RCC 7860 (cell line): ENCODE measurements at places on chromosomes 3 and 15.

GRCh38 chr3:39541917-39542329 is 74.4 kb downstream of the MOBP start:
- no peak for DNase-seq

- no peak for DNase-seq
Observed at GRCh38 chr15:47663101-47663500, 54.2 kb upstream of the SEMA6D start.

- DNase-seq = no peak
Observed at GRCh38 chr3:183156266-183156665, 6.3 kb downstream of the LAMP3 start.

- no peak for DNase-seq
Observed at GRCh38 chr3:12445523-12446240, 38.6 kb upstream of the TSEN2 start.

- DNase-seq = no peak
Observed at GRCh38 chr3:40108643-40109042, 200.9 kb upstream of the EIF1B start.

- DNase-seq = no peak
Observed at GRCh38 chr15:101171954-101172353, 79.9 kb downstream of the CHSY1 start.

DNA sequence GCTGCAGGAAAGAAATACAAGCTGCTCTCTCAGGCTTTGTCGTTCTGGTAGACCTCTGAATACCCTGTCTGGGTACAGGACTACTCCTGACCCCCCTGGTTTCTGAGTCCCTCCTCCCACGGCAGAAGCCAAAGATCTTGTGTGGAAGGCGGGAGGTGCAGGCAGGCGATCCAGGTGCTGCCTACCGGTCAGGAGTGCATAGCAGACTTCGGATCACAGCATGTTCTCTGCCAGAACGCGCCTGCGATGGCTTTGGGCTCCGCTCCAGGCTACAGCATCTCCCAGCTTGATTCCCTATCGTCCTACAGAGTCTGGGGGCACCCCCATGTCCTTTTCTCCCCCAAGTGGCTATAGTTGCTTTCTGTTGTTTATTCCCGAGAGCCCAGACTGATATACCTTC is 2.5 kb upstream of the CFAP100 start:
- no peak for DNase-seq

- no peak for DNase-seq
Observed at GRCh38 chr3:140438736-140439470, 239.0 kb upstream of the TRIM42 start.

GRCh38 chr3:111106993-111107661 is 35.5 kb downstream of the NECTIN3 start:
- DNase-seq = no peak

GRCh38 chr15:77739591-77740378 is 107.1 kb upstream of the LINGO1 start:
- no peak for DNase-seq

- no peak for DNase-seq
Observed at GRCh38 chr3:11206316-11206715, 52.0 kb downstream of the HRH1 start.

DNA sequence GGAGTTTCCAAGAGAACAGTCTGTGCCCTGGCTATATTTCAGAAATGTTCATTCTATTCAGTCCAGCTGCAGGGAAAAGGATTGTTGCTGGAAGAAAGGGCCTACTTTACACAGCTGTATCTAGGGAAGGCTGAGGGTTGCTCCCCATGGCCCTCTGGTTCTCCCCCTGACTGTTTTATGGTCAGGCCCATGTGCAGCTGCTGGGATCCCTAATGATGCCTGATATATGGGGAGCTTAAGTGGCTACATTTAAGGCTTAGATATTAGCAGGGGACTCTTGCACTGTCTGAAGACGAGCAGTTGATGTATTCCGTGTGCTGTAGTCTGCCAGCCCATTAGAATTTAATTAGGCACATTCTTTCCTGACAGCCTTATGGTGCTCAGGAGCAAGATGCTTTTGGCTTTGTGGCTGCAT is 72.0 kb downstream of the FAM43A start:
- DNase-seq = no peak

GRCh38 chr15:71506946-71507345 is 303.4 kb upstream of the NR2E3 start:
- no peak for DNase-seq

DNA sequence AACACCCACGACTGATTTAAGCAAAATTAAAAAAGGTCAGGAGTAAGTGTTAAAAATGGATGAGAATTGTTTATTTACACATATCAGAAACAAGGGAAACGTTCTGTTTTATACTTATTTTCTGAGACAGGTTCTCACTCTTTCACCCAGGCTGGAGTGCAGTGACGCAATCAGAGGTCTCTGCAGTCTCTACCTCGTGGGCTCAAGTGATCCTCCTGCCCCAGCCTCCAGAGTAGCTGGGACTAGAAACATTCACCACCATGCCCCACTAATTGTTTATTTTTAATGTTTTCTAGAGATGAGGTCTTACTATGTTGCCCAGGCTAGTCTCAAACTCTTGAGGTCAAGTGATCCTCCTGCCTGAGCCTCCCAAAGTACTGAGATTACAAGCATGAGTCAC is 1080.3 kb downstream of the ROBO1 start:
- no peak for DNase-seq

GRCh38 chr3:122498152-122498551 is 16.6 kb downstream of the KPNA1 start:
- DNase-seq = no peak

GRCh38 chr3:150348500-150348899 is 59.6 kb upstream of the TSC22D2 start:
- peak; percentile 90 for DNase-seq

- DNase-seq = no peak
Observed at GRCh38 chr3:141085343-141086070, 34.4 kb downstream of the SPSB4 start.

DNA sequence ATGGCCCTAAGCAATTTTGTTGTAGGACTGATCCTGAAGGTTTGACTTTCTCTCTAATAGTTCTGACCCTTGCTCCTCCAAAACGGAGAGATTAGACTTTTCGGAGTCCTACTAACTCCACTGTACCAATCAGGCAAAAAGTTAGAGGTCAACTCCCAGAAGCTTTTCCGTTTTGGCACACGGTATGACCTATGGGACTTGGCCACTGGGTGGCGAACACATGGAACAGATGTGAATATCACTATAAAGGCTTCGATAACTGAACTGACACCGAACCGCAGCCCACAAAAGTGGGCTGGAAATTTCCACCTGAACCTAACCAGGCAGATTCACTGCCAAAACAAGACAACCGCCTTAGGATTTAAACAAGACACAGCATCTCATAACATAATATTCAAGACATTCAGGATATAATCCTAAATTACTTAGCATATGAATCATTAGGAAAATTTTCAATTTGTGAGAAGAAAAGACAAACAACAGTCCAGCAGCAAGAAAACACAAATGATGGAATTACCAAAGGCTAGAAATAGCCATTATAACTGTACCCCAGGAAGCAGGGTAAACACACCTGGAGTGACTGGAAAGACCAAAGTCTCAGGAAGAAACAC is 12.2 kb upstream of the TM2D3 start:
- DNase-seq = no peak

- DNase-seq = no peak
Observed at GRCh38 chr3:162353414-162353813, 856.8 kb downstream of the OTOL1 start.

- no peak for DNase-seq
Observed at GRCh38 chr3:64455351-64455750, 230.1 kb upstream of the PRICKLE2 start.

DNA sequence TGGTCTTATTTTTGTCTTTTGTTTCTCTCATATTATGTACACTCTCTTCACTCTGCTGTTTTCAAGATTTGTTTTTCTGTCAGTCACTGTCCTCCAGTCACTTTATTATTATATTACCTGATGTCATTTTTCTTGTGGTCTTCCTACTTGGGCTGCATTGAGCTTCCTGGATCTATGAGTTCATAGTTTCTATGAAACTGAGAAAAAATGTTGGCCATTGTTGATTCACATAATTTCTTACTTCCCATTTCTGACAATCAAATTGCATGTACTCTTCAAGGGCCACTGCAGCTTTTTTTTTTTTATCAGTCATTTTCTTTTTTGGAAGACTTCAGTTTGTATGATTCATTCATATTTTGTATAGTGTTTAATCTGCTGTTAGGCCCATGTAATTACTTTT is 1180.6 kb upstream of the GBE1 start:
- DNase-seq = no peak

GRCh38 chr3:22634433-22634832 is 568.7 kb upstream of the UBE2E2 start:
- no peak for DNase-seq

DNA sequence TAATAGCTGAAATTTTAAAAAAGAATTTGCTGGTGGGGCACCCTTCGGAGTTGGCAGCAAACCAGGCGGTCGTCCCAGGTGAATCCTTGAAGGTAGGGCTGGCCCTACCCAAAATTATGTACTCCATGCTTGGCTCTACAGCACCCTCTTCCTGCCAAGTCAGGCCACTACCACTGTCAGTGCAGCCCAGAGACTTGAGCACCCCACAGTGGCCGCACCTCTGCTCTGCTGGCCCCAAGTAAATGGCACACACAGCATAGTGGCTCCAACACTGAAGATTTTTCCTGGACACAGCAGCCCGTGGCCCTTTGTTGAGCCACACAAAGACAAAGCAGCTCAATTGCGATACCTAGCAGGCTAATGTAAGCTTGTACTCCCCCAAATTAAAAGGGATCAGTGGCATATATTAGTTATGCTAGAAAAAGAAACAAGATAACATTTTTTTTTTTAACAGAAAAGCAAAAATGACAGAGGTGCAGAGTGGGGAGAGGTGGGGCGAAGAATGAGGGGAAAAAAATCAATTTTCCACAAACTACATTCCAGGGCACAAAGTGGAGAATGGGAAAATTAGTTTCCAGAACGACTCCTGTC is 250.5 kb downstream of the UACA start:
- peak; percentile 55 for DNase-seq

DNA sequence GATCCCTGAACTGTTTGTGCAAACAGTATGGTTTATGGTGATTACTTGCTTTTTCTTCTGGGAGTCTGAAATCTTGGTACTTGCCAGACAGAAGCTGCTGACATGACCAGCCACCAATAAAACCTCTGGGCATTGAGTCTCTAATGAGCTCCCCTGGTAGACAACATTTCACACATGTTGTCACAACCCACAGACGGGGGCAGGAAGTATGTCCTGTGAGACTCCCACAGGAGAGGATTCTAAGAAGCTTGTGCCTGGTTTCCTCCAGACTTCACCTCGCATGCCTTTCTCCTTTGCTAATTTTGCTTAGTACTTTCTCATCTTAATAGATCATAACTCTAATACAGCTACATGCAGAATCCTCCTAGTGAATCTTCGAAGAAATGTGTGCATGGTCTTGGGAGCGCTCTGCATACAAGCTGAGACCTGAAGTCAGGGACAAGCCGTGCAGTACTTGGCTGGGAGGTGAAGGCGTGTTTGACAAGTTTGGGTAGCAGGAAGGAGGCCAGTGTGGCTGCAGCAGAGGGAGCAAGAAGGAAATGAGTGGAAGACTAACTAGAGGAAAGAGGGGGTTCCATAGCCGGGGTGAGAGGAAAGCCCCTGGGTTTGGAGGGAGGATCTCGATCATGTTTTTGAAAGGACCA is 49.0 kb downstream of the B3GNT5 start:
- DNase-seq = no peak

- no peak for DNase-seq
Observed at GRCh38 chr15:76108021-76108723, 48.4 kb downstream of the TMEM266 start.

DNA sequence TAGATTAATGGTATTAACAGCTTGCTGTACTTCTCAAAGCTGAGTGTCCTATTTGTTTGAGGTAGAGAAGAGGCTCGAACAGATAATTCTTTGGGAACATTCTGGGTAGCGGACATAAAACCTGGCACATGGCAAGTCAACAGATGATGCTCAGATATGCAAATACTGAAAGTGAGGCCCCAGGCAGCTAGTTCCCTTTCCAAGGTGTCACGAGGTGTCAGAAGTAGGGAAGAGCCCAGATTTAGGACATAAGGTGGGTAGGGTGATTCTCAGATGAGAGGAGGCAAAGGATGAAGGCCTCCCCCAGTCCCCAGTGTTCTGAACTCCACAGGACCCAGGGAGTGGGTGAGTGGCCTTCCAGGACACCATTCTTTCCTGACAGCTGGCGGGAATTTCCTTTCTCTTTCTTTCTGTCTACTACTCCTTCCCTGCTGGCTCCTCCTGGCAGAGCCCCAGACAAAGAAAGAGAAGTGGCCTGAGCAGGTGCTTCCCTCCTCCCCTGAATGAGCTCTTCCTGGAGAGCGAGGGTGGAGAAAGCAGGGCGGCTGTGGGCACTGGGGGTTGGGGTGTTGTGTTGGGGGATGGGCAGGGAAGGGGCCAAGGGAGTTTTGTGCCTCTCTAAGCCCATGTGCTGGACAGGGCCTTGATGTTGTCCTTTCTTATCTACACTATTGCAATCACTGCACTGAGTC is 87.5 kb downstream of the CORO2B start:
- no peak for DNase-seq

GRCh38 chr3:179881791-179882190 is 154.9 kb downstream of the PEX5L start:
- DNase-seq = no peak

- DNase-seq = no peak
Observed at GRCh38 chr3:118067439-118067838, 967.2 kb downstream of the IGSF11 start.

DNA sequence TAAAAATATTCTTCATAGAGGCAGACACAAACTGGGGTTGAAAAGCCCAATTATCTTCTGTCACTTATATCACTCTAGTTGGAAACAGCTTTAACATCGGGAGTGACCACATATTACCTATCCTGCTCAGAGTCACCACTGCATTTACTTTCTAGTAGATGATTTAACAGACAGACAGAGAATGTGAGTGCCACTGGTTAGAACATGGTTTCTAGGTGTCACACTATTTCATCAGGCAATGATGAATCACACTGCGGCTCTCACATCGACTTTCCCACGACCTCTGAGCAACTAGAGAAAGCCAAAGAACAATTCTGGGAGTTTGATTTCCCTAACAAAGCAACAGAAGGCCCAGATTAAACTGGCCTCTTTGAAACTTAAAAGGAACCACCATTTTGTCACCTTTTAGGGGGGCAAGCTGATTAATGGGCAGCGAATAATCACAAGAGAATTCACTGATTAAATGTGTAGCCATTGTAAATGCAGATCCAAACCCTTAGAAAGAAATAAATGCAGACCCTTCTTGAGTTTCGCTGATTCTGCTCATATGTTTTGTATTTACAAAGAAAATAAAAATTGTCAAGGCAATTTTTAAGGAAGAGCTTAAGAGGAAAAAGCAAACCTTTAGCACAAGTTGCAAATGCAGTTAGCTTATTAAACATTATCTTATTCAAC is 112.6 kb upstream of the KBTBD8 start:
- peak; percentile 88 for DNase-seq

- no peak for DNase-seq
Observed at GRCh38 chr3:100869787-100870186, 123.4 kb downstream of the ABI3BP start.

DNA sequence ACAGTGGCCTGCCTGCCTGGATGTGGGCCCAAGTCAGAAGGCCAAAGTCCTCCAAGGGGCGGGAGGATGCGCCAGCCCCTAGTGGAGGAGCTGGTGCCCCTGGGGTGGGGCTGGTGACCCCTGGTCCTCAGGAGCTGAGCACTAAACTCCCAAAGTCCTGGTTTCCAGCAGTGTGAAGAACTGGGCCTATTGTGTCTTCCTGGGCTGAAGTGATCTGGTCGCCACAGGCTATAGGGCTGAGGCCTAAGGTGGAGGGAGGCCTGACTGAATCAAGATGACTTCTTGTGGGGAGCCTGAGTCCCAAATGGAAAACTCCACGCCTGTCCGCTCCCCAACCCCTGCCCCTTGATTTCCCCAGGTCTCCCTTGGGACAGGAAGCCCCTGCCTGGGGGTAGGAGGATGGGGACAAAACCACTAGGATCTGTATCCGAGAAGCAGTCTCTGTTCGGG is 753 bp upstream of the FES start:
- no peak for DNase-seq
